Kidney (tissue), 22 donors: ENCODE measurements at places on chromosomes 1 and 21.
A peak's percentile ranks its signal among the peaks of the same experiment; 100 is the strongest.

DNA sequence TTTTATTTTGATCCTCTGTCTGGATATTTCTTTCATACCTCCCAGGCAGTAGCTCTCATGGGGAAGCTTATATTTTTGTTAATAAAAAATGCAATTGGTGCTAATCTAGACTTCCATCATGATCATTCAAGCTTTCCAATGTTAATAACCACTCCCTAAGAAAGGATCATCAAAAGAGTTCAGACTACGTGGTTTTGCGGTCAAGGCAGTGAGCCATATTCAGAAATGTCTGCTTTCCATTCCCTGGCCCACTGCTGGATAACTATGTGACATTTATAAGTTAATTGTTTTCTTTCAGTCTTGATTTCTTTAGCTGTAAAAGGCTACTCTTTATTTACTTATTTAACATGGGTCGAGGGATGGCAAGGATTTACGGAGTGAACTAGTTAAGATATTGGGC is 414.6 kb downstream of the LMO4 start:
- DNase-seq: no peak

- DNase-seq: no peak
Measured at GRCh38 chr1:198162091-198162767, 5.4 kb downstream of the NEK7 start.

- no peak for DNase-seq
Measured at GRCh38 chr1:151156515-151156819, at the start of gene TNFAIP8L2. Gene TNFAIP8L2, plus strand, starts transcription at chr1:151156649. Its CDS starts 2,049 bp downstream, at chr1:151158698.

DNA sequence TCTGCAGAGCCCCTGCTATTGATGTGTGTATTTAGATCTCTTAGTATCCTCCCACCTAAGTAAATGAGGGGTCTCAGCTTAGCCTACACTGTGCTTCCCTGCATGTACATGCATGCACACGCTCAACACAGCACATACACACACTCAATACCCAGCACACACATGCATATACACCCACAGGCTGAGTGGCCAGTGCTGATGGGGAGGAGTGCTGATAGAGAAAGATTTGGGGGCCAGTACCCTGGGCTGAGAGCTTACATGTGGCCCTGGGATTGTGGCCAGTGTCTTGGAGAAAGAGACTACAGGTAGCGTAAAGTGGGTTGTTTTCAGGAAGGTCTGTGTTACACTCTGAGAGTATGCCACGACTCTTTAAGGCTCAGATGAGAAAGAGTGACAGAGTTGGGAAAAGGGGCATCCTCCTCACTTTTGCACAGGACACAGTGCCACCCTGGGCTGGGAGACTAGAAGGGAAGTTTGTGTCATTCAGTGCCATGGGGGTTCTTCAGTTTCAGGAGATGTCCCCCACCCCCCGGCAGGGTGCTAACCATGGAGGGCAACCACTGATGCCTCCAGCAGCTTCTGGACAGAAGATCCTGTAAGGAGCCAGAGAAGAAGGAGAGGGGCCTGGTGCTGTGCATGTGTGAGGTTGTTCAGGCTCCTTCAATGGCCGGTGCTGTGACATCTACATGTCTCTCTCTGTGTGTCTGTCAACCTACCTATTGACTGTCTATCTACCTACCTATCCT is 166.8 kb downstream of the RHOU start:
- no peak for DNase-seq

GRCh38 chr1:14844356-14844755 is 245.9 kb downstream of the KAZN start:
- DNase-seq: no peak

GRCh38 chr1:116877141-116877818 is 32.4 kb upstream of the PTGFRN start:
- DNase-seq: no peak

DNA sequence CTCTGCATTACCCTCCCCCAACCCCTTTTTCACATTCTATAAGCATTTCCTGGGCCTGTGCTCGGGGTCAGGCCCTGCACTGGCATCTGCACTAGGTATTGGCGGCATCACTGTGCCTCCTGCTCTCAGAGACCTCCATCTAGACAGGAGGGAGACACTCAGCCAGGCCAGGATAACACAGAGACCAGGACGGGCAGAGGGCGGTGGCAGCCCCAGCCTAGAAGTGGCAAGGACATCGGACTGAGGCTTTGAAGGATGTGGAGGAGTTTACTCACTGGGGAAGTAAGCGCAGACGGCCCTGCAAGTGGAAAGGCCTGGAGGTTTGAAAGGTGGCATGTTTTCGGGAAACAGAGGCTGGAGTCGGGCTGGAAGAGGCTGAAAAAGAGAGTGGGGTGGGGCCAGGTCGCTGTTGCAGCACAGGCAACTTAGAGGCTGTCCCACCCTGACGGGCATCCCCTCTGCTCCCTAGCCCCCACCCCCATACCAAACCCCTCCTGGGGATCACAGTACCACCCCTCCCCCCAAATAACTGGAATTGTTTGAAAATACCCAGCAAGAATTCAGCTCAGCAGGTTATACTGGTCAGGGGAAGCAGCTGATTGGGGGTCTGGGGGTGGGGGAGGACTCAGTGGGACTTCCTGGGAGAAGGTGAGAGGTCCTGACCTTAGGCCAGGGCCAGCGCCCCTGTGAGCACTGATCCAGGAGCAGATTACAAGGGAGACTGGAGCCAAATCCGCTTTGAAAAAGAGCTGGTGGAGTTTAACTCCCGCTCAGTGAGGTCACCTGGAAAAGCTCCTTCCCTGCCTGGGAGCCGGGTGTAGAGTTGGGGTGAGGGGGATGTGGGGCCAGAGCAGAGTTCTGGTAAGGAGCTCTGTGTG is 121.8 kb upstream of the WNT4 start:
- no peak for DNase-seq

GRCh38 chr1:44108241-44108640 is 10.4 kb upstream of the KLF17 start:
- no peak for DNase-seq

DNA sequence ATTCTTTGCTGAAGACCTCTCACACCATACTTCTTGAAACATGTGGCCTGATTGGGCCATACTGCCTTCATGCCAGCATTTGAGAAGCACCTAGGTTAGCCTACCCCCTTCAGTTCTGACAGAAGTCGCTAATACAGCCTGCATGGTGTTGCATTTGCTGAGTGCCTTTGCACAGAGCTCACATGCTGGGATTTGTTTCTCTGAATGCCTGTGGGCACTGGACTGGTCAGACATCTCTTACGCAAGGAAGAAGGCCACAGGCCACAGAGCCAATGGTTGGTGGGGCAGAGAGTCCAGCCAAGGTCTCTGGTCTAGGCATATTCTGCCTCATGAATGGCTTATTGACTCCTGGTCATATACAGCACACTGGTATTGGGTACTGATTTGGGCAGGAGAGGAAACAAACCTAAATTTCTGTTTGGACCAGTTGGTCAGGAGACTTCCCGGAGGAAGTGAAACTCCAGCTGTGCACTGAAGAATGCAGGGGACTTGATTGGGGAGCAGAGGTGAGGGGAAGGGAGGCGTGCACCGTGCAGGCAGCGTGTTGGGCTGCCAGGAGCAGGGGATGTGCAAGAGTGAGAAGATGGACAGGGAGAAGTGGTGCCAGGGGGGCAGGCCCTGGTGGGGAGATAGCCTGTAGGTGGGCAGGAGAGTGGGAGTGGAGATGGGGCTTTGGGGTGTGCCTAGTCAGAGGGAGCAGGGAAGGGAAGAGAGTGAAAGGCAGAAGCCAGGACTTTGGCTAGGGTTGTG is 18.1 kb downstream of the URB2 start:
- DNase-seq: no peak

- peak; percentile 71 for DNase-seq
Measured at GRCh38 chr1:1034439-1034781, 14.5 kb downstream of the AGRN start.

DNA sequence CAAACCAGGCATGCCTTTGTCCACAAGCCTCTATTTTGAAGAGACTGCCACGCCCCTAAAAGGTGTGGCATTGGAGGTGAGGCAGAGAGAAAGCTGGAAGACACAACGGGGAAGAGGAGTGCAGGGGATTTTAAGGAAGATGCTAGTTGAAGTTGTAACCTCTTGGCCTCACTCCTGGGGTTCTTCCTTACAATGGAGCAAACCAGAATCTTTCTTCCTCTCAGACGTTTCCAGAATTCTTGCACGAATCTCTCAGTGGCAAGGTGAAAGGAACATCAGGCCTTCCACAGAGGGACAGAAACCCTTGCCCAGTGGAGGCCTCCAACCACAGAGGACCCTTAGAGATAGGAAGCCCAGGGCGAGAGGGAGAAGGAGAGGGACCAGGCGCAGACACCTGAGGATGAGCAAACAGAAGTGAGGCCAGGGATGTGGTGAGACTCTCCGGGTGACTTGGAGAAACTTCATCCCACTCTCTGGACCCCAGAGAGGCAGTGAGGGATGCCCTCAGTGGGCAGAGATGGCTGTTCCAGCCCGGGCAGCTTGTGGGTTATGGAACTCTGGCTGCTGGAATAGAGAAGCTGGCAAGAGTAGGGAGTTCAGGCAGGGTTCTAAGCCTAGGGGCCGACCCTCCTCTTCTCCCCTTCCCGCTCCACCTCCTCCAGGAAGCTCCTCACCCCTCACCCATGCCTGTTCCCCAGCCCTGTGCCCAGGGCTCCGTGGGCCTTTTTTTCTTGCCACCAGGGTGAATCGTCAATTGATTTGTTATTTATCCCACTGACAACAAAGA is 136.8 kb upstream of the RUNX3 start:
- DNase-seq: no peak

DNA sequence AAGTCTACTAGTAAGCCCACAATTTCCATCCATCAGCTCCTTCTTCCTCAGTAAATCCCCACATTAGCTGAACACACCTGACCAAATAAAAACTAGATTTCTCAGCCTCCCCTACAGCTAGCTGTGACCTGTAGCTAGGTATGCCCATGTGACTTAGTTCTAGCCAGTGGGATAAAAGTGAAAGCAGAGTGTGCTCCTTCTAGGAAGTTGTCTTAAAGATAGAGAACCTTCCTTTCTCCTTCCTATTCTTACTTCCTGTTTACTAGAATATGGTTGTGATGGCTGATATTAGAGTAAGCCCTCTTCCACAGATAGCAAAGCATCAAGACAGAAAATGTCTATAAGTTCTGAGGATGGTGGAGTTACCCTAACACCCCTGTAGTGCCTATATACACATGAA is 67.0 kb downstream of the PIK3R3 start:
- DNase-seq: peak; percentile 9

DNA sequence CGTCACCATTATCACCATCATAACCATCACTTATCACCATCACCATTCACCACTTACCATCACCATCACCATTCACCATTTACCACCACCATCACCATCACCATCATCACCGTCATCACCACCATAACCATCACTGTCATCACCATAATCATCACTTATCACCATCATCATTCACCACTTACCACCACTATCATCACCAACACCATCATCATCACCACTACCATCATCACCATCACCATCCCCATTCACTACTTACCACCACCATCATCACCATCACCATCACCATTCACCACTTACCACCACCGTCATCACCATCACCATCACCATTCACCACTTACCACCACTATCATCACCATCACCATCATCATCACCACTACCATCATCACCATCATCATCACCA is 151.8 kb downstream of the CAMTA1 start:
- no peak for DNase-seq
